ENCODE measurements at places on chromosomes 13 and 19.

DNA sequence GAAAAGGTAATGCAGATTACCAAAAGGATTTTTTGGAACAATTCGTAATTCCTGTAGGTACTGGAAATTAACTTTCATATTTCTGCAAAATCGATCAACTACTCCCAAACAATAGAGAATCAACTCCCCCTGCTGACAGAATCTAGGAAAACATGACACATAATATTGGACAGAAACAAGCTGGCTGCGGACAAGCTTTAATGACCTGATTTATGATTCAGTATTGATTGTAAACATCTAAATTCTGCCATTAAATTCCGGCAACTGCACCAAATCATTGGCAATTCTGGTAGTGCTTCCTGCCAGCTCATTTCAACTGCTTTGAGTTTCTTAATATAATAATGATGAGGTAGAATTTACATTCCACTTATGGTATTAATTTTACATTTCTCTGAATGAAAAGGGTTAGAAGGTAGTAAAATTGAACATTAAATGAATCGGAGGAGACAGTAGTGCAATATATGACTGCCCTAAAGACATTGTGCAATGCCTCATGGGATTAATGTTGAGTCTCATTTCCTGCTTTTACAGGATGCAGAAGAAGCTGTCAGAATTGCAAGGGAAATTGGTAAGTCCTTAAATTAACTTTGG, 146.5 kb downstream of the PCCA start:
- DNase-seq = peak; percentile 17

DNA sequence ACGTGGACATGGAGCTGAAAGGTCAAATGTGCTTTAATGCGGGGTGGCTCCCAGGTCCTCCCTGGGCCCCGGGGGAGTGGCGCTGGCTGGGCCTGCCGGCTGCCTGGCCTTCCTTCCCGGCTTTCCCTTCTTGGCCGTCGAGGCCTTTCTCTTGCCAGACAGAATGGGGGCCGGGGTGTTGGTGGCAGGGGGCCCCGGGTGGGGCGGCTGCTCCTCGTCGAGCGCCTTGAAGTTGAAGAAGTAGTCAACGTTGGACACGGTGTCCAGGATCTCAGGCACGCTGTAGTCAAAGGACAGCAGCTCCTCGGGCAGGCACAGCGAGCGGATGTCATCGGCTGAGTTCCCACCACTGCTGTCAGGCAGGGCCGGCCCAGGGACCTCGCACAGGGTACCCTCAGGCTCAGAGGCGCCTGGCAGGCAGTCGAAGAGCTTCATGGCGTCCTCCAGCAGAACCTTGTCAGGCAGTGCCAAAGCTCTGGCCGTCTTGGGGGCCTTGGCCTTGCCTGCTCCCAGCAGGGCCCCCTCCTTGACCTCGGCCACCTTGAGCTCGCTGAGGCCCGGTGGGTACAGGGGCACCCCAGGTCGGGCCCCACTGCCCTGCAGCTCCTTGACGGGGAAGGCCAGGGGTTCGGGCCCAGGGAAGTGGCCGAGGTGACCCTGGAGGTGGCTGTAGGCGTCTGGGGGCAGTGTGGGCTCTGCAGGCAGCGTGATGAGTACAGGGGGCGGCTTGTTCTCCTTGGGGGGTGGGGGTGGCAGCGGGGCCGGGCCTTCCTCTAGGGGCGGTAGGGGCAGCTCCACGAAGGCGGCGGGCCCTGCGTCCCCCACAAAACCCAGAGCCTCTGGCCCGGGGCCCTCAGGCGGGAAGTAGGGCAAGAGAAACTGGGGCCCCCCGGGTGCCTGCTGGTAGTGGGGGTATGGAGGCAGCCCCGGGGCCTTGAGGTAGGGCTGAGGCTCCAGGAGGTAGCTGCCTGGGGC, 1.3 kb downstream of the PRR22 start:
- DNase-seq = no peak

DNA sequence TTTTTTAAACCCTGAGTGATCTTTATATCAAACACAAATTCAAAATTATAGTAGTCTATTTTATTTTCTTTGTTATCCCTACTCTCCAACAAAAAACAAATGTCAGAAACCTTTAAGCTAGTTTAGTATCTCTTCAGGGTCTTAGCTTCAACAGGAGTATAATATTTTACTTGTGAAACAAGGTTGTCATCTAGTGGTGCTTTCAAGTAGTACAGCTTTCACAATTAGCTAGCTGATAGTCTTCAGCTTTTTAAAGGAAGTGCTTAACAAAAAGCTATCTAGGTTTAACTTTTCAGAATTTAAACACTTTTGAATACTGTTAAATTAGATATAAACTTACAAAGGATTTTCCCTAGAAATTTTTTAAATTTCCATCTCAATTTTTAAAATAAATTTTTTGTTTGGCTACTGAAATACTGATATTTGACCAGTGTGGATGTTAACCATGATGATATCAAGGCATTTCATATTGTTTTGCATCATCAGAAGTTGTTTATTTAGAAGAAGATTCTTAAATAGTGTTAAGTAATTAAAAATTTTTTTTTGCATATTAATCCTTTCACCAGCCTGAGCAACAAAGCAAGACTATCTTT, 34.2 kb downstream of the TDRD3 start:
- no peak for DNase-seq

DNA sequence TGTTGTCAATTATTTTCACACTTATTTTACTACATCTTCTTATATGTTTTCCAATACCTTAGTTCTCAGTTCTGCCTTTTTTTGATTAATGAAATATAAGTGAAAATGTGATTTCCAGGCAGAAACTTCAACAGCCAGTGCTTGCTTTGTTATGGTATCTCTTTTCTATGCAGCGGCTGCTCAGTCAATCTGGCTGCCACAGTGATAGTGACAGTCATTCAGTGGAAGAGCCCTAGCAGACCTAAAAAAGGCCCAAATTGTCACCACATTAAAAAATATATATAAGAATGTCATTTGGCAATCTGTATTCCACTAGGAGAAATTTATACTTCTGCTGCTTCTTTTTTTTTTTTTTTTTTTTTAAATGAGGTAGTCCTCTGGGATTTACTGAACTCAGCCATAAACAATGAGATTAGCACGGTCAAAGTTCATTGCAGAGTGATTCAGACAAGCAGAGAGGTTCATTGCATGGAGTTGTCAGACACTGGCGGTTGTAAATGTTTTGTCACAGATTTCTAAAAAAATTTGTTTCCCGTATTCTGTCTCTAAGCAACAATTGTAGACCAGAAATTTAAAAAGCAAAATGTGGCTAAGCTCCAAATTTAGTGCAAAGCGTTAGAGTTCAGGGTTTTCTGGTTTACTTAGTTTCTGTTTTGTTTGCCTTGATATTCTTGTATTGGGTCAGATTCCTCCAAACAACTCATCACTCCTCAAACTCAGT, 94.7 kb upstream of the PRR20A start:
- no peak for DNase-seq

Data from BE2C (cell line).